Activated T-helper 1 cell treated with anti-CD3 and anti-CD28 coated beads, Interleukin-12 subunit alpha, Interleukin-12 subunit beta, Interleukin-2, Interleukin-4 antibody, amounts not matched to agents 30 ng/mL and 10 ng/mL and 1 ng/mL, durations not matched to agents 14 hours and 24 hours and 36 hours (primary cell): ENCODE measurements at places on chromosomes 6 and 20. TPM values are rescaled to one million over a fixed set of nuclear protein-coding genes. Genes with fewer than 3 reads are reported as not detected.

- DNase-seq: no peak
Observed at GRCh38 chr6:137843211-137843610, 23.8 kb upstream of the TNFAIP3 start.

DNA sequence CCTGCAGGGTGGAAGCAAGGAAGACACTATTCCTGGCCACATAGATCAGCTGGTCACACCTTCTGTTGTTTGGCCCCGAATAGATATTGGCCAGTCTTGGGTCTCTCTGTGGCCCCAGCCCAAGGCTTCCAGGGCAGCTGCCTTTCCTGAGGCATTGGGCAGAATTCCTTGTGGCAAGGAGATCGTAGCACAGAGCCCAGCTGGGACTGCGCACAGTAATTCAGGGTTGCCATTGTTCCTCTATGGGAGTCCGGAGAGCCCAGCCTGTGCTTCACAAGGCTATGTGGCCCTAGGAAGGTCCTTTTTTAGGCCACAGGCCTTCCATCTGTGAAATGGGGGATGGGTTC lies 6.9 kb downstream of the SGK2 start:
- DNase-seq: no peak

DNA sequence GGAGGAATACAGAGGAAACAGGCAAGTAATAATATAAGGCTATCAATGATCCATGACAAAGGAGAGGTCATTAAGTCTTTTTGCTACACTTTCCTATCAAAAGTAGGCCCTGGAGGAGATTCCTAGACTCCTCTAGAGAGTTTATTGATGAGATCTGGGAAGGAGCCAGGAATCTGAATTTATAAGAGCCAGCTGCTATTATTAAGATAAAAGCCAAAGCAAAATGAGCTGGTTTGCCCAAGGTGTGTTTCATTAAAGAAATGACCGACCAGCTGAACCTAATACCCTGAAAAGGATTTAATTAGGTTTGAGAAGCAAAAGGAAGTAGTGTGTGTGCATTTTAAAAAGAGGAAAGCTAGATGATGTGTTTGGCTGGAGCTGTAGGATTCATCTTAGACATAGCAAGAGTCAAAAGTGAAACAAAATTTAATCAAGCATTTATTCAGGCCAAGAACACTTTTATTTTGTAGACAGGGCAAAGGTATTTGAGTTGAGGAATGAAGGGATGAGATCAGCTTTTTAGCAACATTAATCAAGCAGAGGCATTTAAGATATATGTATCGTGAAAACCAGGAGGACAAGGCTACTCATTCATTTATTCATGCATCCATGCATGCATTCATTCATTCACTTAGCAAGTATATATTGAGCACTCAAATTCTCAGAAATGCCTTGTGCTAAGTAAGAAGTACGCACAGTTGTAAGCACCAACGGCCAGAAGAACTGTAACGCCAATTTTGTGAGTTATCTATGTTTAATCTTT lies 43.5 kb upstream of the SCAF8 start:
- DNase-seq: no peak

DNA sequence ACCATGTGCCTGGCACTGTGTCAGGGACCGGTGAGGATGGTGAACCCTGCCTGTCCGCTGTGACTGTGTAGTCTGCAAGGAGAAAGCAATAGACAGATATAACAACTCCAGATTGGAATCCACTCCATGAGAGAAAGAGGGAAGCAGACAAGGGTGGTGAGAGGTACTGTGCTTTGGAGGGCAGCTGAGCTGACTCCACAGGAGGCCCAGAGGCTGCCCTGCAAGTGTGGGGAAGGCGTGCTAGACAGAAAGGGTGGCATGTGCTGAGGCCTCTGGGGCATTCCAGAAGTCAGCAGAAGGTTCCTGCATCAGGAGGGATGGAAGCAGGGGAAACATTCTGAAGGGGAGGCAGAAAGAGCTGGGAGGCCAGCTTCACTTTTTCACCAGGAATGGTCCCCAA lies 39.3 kb upstream of the APCDD1L start:
- no peak for DNase-seq

DNA sequence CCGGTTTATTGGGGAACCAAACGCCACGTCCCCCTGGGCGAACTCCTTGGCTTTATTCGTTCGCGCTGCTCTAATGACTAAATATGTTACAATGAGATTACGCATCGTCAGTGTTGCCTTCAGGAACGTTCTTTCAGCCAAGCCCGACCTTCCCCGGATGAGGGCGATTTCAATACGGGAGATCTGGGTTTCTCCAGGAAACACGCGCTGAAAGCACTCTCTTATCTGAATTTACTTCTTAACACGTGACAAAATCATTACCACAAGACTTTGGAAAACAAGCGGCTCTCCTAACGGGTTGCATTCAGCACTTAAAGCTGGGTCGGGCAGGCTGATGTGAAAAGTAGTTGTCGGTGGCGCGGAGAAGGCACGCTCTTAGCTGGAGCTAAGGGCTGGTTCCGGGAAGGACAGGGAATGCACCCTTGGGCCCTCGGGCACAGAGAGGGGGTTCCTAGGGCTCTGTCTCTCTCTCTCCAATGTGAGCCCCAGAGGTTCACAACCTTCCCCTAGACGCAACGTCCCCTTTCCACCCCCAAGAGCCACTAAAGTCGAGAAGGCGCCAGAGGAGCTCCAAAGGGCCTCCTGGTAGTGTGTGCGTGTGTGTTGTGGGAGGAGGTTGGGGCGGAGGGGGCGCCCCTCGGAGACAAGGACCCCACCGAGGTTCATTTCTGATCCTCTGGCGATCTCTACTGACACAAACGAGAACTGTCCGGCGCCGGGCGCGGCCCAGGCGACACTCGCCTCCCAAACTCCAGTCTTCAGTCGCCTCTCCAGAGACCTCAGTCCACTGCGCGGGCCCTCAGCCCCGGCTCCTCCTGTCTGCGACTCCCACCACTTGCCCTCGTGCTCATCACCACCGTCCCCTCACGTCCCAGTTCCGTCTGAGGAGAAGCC lies 7.1 kb upstream of the NKX2-2 start:
- DNase-seq: no peak

DNA sequence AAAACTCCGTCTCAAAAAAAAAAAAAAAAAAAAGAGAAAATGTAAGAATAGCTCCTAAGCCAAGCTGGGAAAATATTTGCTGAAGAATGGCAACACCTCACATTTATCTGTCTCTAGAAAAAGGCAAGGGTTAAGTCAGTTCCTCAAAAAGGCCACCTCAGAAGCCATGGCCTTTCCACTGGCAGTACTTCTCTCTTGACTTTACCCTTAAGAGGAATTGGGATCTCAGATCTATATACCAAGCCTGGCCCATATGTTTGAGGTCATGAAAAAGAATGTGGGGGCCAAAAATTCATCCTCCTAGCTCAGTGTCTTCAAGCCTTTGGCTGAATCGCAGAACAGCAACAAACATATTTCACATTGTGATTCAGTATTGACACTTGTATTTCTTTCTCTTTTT lies 10.9 kb upstream of the NCOA3 start:
- DNase-seq: no peak

DNA sequence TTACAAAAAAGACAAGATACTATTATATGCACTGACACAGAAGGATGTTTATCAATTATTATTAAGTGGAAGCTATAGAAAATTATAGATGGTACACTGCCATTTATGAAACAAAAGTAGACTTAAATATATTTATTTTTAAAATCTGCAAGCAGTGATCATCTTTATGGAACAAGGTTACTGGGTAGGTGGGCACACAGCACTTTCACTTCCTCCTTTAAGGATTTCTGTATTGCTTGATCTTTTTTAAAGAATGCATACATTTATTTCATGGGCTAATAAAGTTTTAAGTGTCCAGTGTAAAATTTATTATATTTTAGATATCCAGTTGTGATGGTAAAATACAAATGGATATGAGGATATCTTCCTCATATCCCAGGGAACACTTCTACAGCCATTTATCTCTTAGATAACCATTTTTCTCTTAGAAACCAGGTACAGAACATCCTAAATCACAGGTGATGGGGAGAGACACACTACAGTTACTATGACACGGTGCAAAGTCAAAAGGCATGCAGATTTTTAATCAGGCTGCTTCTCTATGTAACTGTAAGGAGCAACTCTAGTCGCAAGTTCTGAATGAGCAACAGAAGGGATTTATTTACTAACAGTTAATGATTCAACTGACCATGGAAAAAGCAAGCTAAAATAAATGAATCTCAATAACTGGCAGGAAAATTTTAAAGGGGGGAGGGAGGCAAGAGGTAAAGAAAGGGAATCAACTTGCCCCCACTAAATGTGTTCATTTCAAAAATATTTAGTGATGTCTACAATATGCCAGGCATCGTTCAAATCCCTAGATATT lies 2.2 kb downstream of the FBXL4 start:
- DNase-seq: no peak

DNA sequence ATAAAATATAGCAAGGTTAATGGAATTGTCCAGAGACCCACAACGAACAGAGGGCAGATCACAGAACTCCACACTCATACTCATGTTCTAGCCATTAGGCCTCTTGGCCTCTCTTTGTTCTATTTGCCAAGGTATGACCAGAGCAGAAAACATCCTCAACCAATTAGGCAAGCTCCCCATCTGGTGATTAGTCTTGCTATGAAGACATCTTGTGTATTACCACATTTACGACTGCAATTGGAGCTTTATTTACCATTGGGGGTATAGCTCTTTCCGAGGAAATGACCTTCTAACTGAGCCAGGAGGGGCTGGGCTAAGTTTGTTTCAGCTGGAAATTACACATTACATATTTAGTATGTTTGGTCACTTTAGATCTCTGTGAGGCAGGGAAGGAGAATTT lies 593.9 kb downstream of the CD109 start:
- DNase-seq: no peak

CALHM4 gene
- total RNA-seq: not detected in 2 replicates

DNA sequence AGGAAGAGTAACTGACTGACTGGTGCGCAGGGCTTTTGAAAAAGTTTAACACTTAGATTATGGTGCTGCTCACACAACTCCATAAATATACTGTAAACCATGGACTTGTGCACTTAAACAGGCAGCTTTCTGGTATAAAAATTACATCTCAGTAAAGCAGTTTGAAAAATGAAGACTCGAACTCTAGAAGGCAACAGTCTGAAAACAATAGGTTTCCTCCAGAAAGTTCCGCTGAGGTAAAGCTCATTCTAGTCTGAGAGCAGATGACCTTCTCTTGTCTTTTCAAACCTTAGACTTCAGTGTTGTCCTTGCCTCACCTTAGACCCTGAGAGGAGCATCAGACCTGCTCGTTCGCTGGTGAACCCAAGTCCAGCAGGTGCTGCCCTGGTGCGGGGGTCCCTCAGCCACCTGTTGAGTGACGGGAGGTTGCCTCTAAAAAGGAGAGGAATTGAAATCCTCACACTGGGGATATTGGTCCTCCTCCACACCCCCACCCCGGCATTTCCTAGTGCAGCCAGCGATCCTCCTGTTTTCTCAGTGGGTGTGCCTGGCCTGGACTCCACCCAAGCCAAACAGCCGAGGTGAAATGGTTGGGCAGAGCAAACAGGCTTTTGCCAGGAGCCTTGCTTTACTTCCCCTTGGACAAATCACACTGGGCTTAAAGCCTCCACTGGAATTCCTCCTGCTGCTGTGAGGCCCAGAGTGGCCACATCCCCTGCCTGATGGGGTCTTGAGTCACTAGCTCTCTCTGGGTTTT lies 14.7 kb upstream of the PYGB start:
- DNase-seq: no peak

- no peak for DNase-seq
Observed at GRCh38 chr6:134238960-134239795, 78.7 kb downstream of the SGK1 start.

GRCh38 chr6:80003826-80004172 lies 650 bp upstream of the TTK start:
- peak; percentile 31 for DNase-seq

GRCh38 chr6:41344876-41345275 lies 9.5 kb downstream of the NCR2 start:
- DNase-seq: peak; percentile 43

GRCh38 chr20:37564388-37565133 lies 36.9 kb upstream of the BLCAP start:
- peak; percentile 20 for DNase-seq

DNA sequence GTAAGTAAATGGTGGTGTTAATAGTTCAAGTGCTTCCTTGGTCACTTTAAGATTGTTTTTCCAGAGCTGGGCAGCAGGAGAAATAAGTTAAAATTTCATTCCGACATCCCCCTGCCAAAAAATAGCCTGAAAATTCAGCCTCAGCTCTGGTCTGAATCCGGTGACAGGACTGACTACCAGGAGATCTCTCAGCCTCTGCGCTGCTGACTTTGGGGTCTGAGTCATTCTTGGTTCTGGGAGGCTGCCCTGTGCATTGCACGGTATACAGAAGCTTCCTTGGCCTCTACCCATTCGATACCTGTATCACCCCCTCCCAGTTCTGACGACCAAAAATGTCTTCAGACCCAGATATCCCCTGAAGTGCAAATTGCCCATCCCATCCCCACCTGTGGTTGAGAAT lies 36.3 kb upstream of the TFAP2C start:
- no peak for DNase-seq

LCA5 gene
- 0.08 and 0.17 TPM in 2 replicates for total RNA-seq

DNA sequence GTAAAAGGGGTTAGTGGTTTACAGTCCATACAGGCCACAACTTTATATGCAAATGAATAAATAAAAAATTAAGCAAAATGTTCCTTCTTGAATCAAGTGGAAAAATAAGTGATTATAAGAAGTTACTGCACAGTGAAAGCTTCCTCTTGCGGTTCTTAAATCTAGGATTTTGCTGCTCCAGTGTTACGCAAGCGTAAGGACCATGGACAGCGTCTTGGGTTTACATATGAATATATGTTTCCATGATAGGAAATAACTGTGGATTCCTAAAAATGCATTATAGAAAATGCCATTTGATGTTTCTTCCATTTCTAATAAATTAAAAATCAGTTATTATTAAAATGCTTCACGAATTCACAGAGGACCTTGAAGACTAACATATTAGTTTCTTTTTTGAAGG lies 176.6 kb upstream of the POU3F2 start:
- no peak for DNase-seq

HTR1B gene
- total RNA-seq: not detected in 2 replicates

GRCh38 chr6:149028767-149029405 lies 282.1 kb downstream of the UST start:
- peak; percentile 67 for DNase-seq

GRCh38 chr6:101683884-101684283 lies 290.4 kb downstream of the GRIK2 start:
- DNase-seq: no peak

DNA sequence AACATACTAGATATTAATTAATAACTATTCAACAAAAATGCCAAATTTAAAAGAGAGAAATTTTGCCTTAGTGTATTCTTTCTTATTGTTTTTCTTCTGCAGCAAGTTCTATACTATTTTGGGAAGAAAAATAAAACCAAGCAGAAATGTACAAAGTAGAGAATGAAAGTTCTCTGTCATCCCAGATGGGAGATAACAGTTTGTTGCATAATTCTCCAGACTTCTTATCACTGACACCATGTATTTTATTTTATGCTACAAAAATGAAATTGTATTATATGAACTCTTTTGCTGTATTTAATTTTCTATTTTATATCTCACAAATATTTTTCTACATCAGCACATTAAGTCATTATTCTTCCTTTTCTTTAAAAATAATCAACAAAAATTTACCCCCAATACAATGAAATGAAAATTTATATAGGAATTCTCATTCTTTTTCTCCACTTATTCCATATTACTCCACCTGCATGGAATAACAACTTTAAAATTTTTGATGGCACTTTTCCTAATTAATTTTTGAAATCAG lies 18.2 kb downstream of the TMEM244 start:
- DNase-seq: no peak
